ENCODE measurements at places on chromosomes 16 and 17.

- DNase-seq = no peak
Measured at GRCh38 chr16:11990702-11991390, 14.3 kb downstream of the SNX29 start.

- no peak for DNase-seq
Measured at GRCh38 chr17:66098040-66098439, 93.9 kb downstream of the CEP112 start.

- no peak for DNase-seq
Measured at GRCh38 chr16:57666353-57667047, 1.6 kb upstream of the ADGRG3 start.

DNA sequence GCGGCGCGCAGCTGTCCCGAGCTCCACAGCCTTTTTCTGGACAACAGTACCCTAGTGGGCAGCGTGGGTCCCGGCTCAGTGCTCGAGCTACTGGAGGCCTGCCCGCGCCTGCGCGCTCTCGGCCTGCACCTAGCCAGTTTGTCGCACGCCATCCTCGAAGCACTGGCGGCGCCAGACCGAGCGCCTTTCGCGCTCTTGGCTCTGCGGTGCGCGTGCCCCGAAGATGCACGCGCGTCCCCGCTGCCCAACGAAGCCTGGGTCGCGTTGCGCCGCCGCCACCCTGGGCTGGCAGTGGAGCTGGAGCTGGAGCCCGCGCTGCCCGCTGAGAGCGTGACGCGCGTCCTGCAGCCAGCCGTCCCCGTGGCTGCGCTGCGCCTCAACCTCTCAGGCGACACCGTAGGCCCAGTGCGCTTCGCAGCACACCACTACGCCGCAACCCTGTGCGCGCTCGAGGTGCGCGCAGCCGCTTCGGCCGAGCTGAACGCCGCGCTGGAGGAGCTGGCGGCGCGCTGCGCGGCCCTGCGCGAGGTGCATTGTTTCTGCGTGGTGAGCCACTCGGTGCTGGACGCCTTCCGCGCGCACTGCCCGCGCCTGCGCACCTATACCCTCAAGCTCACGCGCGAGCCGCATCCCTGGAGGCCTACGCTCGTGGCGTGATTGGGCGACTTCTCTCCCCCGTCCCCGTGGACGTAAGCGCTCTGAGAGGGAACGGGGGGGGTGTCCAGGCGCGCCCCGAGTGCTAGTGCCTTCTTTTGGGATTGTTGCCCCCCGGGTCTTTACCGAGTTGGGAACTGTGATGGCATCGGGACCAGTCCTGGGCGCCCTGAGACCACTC is 1.2 kb upstream of the HSF4 start:
- no peak for DNase-seq

GRCh38 chr17:81517339-81518112 is 4.9 kb upstream of the ACTG1 start:
- DNase-seq = no peak

- DNase-seq = no peak
Measured at GRCh38 chr17:40035162-40035559, 19.0 kb downstream of the MED24 start.

GRCh38 chr17:57424777-57425188 is 168.5 kb downstream of the MSI2 start:
- DNase-seq = no peak

DNA sequence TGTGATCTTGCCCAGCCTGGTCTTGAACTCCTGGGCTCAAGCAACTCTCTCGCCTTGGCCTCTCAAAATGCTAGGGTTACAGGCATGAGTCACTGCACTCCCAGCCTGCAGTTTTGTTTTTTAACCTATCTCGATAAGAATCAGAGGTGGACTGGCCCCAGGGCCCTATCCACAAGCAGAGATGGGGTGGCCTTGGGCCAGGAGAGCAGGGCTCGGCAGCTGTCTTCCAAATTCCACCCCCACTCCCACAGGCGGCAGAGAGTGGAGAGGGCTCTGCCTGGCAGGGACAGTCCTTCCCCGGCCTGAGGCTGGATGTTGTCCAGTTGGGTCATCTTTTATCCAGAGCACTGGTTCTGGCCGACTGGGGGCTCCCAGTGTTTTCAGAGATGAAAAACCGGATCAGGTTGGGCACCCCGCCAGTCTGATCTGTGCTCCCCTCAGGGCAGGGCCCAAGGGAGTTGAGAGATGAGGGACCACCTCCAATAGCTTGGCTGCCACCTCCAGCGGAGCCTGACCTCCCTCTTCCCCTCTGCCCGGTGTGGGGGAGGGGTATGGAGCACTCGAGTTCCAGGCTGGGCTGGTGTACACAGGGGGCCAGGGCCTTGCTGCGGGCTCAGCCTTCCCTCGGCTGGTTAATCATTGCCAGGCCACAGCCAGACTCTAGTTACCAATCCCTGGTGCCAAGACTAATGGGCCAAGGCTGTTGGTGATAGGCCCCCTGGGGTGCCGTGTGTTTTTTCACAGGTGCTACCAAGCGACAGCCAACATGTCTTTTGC is 30.3 kb upstream of the MYO15B start:
- DNase-seq = no peak

DNA sequence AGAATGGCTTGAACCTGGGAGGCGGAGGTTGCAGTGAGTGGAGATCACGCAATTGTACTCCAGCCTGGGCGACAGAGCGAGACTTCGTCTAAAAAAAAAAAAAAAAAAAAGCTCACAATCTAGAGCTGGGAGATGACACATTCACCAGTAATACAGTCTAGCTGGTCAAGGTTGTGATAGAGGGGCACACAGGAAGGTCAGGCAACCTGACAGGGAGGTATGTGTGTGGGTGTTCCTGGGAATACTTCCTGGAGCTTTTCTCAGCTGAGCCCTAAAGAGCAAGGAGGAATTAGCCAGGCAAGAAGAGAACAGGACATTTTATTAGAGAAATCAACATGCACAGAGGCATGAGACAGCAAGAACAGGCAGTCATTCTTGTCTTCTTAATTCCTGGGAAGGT is 216.7 kb downstream of the SHISA9 start:
- DNase-seq = no peak

DNA sequence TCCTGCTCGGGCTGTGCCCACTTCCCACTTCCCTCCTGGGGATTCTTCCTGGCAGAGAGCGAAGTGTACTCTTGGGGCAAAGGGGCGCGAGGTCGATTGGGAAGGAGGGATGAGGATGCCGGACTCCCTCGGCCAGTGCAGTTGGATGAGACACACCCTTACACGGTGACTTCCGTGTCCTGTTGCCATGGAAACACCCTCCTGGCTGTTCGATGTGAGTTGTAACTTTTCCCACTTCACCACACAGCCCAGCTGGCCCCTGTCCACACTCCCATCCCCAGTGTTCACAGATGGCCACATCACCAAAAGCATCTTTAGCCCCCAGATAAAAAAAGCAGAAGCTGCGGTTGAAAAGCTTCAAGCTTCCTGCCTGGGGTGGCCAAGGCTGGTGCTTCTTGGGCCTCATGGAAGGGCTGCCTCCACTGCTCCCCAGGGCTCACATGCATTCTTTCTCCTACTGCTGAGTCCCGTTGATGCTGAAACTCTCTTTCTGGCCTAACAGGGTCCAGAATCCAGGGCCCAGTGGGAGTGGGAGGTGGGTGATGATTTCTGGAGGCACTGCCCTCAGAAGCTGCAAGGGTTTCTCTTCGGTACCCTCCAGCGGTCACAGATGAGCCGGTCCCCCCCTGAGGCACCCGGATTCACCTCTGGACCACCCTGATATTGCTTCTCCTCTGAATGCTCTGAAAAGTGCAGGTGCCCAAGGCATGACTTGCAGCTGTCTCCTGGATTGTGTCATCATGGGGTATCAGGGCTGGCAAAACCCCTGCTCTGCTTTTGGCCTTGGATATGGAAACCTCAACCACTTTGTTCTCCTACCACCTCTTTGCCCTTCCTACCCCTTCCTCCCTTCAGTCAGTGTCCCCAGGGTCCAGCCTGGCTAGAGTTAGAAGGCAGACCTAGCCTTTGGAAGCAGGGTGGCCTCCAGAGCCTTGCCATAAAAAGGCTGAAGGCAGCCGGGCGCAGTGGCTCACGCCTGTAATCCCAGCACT is 2.2 kb upstream of the TRAF4 start:
- no peak for DNase-seq

- no peak for DNase-seq
Measured at GRCh38 chr17:60751884-60752283, 74.2 kb downstream of the BCAS3 start.

GRCh38 chr17:48453447-48453846 is 23.4 kb upstream of the SKAP1 start:
- DNase-seq = no peak

- no peak for DNase-seq
Measured at GRCh38 chr16:19940195-19940594, 55.5 kb upstream of the GPRC5B start.
